Right renal pelvis (tissue), 4 donors: ENCODE measurements at places on chromosomes 16 and 17. TPM values are rescaled to one million over a fixed set of nuclear protein-coding genes. Genes with fewer than 3 reads are reported as not detected.

RCVRN gene
- polyA plus RNA-seq: not detected

TRIM72 gene
- 0.10 TPM for polyA plus RNA-seq

CD300LG gene
- polyA plus RNA-seq: 0.98 TPM

ADAP2 gene
- polyA plus RNA-seq: 3.1 TPM

CDC42EP4 gene
- 50.0 TPM for polyA plus RNA-seq

LRRC75A gene
- 3.7 TPM for polyA plus RNA-seq

CLUH gene
- 58.7 TPM for polyA plus RNA-seq

DPEP1 gene
- 34.4 TPM for polyA plus RNA-seq

SDR42E2 gene
- 0.13 TPM for polyA plus RNA-seq

ACSM2B gene
- polyA plus RNA-seq: 60.4 TPM

MPO gene
- polyA plus RNA-seq: 1.9 TPM

NPIPA1 gene
- 142 TPM for polyA plus RNA-seq

GNG13 gene
- 0.37 TPM for polyA plus RNA-seq

SPATA32 gene
- polyA plus RNA-seq: 0.13 TPM

CENPX gene
- 37.9 TPM for polyA plus RNA-seq

KRTAP4-9 gene
- not detected for polyA plus RNA-seq

DPEP2 gene
- 0.44 TPM for polyA plus RNA-seq

SLC12A3 gene
- polyA plus RNA-seq: 41.3 TPM

SCN4A gene
- 0.84 TPM for polyA plus RNA-seq

PLXDC1 gene
- 7.0 TPM for polyA plus RNA-seq

HS3ST3A1 gene
- polyA plus RNA-seq: 5.4 TPM

CD300H gene
- not detected for polyA plus RNA-seq

NGFR gene
- polyA plus RNA-seq: 6.4 TPM

C17orf58 gene
- 25.5 TPM for polyA plus RNA-seq

SIAH1 gene
- polyA plus RNA-seq: 44.4 TPM

MARCHF10 gene
- 0.97 TPM for polyA plus RNA-seq

MYO18A gene
- polyA plus RNA-seq: 38.0 TPM

CCL16 gene
- polyA plus RNA-seq: 0.23 TPM

NACA2 gene
- polyA plus RNA-seq: 2.0 TPM

CLDN7 gene
- 45.0 TPM for polyA plus RNA-seq

SPATA20 gene
- polyA plus RNA-seq: 62.3 TPM

CX3CL1 gene
- polyA plus RNA-seq: 40.4 TPM

TPPP3 gene
- 51.7 TPM for polyA plus RNA-seq

IL34 gene
- 0.93 TPM for polyA plus RNA-seq

STX1B gene
- polyA plus RNA-seq: 1.0 TPM

MT4 gene
- polyA plus RNA-seq: not detected

CLEC3A gene
- 0.11 TPM for polyA plus RNA-seq

CSH1 gene
- polyA plus RNA-seq: 5.2 TPM

SLX1B gene
- polyA plus RNA-seq: 15.6 TPM

MAPT gene
- 9.8 TPM for polyA plus RNA-seq

PRSS8 gene
- 64.2 TPM for polyA plus RNA-seq

TBX2 gene
- polyA plus RNA-seq: 68.3 TPM

KRT31 gene
- polyA plus RNA-seq: not detected

GPR179 gene
- 0.06 TPM for polyA plus RNA-seq

TSC2 gene
- polyA plus RNA-seq: 152 TPM

CCL5 gene
- polyA plus RNA-seq: 2.1 TPM

GUCY2D gene
- polyA plus RNA-seq: 0.56 TPM

PGS1 gene
- polyA plus RNA-seq: 45.8 TPM

MT1A gene
- not detected for polyA plus RNA-seq

CLEC19A gene
- polyA plus RNA-seq: not detected

SDK2 gene
- 8.9 TPM for polyA plus RNA-seq

ABCA8 gene
- 1.4 TPM for polyA plus RNA-seq

BICDL2 gene
- 3.5 TPM for polyA plus RNA-seq

PRSS27 gene
- polyA plus RNA-seq: 1.3 TPM

PIPOX gene
- 11.6 TPM for polyA plus RNA-seq

FBXW10B gene
- polyA plus RNA-seq: 1.4 TPM
